Kidney (tissue), 22 donors: ENCODE measurements at places on chromosomes 11 and 22.

GRCh38 chr11:64990222-64990923 lies 6.4 kb downstream of the BATF2 start:
- H3K27me3 ChIP-seq: no peaks in the 10 kb centered on the region
- DNase-seq: no peak
- peak overlapping the region; percentile 33 for H3K27ac ChIP-seq
- no peaks in the 10 kb centered on the region for H3K36me3 ChIP-seq

GRCh38 chr22:48090332-48090672 lies 1327.9 kb downstream of the TBC1D22A start:
- H3K27me3 ChIP-seq: no peaks in the 10 kb centered on the region
- DNase-seq: no peak
- H3K27ac ChIP-seq: no peak overlapping the region
- no peaks in the 10 kb centered on the region for H3K4me1 ChIP-seq
- H3K4me3 ChIP-seq: peak overlapping the region; percentile 20

DNA sequence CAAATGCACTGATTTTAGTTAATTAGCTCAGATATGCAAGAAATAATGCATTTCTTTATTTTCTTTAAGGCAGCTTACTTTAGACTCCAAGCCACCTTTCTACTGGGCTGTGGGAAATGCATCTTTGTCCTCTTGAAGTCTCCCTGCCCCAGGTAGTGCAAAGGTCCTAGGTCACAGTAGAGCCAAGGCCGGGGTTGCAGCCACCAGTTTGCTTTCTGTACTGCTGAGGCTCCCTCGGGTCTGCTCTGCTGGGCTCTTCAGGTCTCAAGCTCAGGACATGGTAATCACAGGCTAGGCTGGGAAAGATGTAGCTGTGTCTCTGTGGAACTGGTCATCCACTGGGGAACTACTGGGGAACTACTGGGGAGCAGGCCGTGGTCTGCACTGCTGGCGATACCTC lies 25.4 kb upstream of the THY1 start:
- H3K4me3 ChIP-seq: no peak overlapping the region
- H3K4me1 ChIP-seq: no peaks in the 10 kb centered on the region
- DNase-seq: no peak
- H3K27ac ChIP-seq: no peak overlapping the region

- peaks cover 3% of the 10 kb centered on the region for H3K4me1 ChIP-seq
- H3K27ac ChIP-seq: no peak overlapping the region
- no peaks in the 10 kb centered on the region for H3K36me3 ChIP-seq
- no peak for DNase-seq
- no peak overlapping the region for H3K4me3 ChIP-seq
Measured at GRCh38 chr11:102617466-102618008, 7.6 kb downstream of the MMP20 start.

DNA sequence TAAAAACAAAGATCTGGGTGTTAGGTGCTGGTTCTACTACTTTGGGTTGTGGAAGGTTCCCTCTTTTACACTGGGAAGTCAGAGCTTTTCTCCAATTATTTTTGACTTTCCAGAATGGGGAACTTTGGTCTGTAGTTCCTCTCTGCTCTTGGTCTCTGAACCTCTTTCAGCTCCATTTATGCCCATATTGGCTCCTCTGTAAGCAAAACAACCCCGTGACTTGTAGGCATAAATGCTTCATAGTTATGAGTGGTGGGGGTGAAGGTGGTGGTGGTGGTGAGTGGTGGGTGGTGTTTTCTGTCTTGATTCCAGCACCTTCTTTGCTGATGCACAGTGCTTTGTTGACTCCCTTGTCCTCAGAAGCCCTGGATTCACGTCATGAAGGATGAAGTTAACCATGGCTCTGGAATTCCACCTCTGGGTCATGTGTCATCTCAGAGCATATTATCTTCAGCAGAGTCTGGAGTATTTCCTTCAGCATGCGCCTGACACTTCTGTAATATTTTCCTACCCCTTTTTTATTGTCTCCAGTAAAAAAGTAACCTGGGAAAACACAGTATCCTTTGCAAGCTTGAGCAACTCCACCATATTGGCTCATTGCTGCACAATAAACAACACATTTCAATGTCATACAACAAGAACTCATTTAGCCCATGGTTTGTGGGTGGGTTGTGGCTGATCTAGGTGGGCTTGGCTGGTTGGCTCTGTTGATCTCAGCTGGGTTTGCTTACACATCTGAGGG lies 24.1 kb upstream of the GRK3 start:
- no peak overlapping the region for H3K27ac ChIP-seq
- no peak for DNase-seq
- no peaks in the 10 kb centered on the region for H3K36me3 ChIP-seq
- no peaks in the 10 kb centered on the region for H3K27me3 ChIP-seq
- no peaks in the 10 kb centered on the region for H3K4me1 ChIP-seq

GRCh38 chr11:2209370-2209801 lies 37.8 kb upstream of the TH start:
- no peaks in the 10 kb centered on the region for H3K36me3 ChIP-seq
- DNase-seq: no peak
- H3K4me1 ChIP-seq: no peaks in the 10 kb centered on the region
- no peak overlapping the region for H3K27ac ChIP-seq
- no peak overlapping the region for H3K4me3 ChIP-seq
